ENCODE measurements at places on chromosomes 2 and 18.

DNA sequence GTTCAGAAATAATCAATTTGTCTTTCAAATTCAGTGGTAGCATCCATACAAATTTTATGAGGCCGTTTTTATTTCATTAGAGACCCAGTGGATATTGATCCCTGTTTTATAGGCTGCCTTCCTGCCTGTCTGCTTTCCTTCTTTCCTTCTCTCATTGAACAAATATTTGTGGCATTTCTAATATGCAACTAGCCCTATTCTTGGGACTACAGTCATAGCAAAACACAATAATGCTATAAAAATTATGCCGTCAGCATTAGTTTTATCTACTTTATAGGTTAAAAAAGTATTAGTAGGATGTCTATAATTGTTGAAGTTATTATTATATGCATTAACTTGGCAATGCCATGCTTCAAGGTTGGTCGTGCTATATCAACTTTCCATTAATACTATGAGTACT lies 2037.8 kb upstream of the LRRTM1 start:
- no peak for DNase-seq

DNA sequence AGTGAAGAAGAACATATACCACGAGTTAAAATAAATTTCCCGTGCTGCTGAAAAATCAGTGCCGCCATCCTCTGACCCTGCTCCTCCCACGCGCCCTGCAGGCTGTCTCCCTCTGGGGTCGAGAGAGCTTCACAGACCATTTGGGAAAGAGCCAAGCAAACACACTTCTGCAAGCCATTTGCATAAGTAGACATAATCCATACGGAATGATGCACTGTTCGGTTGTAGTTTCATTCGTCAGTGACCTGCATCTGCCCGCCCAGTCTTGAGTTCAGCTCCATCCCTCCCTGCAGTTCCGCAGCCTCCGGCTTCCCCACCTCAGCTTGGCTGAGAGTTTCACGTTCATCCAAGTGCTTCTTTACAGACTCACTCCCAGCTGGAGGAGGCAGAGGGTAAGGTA lies 69.6 kb downstream of the TRAPPC12 start:
- DNase-seq, result no peak

GRCh38 chr2:171598713-171599319 lies 76.5 kb downstream of the CYBRD1 start:
- DNase-seq, result peak; percentile 60

- no peak for DNase-seq
Observed at GRCh38 chr2:100279586-100280534, 42.4 kb downstream of the LONRF2 start.

DNA sequence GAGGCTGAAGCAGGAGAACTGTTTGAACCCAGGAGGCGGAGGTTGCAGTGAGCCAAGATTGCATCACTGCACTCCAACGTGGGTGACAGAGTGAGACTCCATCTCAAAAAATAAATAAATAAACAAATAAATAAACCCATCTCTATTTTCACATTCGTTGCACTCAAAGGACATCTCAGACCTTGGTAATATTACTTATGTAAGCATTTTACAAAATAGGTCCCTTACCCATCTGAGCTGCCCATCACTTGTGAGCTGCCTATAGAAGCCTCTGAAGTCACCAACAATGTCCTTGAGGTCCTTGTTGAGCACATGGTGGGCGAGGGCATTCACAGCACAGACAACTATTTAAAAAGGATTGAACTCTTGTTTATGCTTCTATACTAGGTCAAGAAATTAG lies 15.4 kb downstream of the ENOSF1 start:
- DNase-seq, result no peak

GRCh38 chr2:226426292-226426736 lies 373.3 kb downstream of the IRS1 start:
- DNase-seq, result no peak
